Islet precursor cell (in vitro differentiated cells): ENCODE measurements at places on chromosomes 4 and X.

GRCh38 chrX:129654652-129655546 lies at the start of gene APLN:
APLN (minus strand) TSS chrX:129654956; CDS start chrX:129654630, 326 bp downstream.
- peak; percentile 53 for DNase-seq

DNA sequence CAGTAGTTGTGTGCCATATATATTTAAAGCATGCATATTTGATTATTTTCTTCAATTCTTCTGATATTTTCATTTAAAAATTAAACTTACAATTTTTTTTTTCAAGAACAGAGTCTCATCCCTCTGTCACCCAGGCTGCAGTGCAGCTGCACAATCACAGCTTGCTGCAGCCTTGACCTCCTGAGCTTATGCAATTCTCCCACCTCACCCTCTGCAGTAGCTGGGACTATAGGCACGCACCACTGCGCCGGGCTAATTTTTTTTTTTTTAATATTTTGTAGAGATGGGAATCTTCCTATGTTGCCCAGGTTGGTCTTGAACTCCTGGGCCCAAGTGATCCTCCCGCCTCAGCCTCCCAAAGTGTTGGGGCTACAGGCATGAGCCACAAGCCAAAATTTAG lies 5.8 kb upstream of the DCLK2 start:
- no peak for DNase-seq

- DNase-seq = peak; percentile 12
Observed at GRCh38 chr4:54237770-54238169, 8.7 kb downstream of the PDGFRA start.

DNA sequence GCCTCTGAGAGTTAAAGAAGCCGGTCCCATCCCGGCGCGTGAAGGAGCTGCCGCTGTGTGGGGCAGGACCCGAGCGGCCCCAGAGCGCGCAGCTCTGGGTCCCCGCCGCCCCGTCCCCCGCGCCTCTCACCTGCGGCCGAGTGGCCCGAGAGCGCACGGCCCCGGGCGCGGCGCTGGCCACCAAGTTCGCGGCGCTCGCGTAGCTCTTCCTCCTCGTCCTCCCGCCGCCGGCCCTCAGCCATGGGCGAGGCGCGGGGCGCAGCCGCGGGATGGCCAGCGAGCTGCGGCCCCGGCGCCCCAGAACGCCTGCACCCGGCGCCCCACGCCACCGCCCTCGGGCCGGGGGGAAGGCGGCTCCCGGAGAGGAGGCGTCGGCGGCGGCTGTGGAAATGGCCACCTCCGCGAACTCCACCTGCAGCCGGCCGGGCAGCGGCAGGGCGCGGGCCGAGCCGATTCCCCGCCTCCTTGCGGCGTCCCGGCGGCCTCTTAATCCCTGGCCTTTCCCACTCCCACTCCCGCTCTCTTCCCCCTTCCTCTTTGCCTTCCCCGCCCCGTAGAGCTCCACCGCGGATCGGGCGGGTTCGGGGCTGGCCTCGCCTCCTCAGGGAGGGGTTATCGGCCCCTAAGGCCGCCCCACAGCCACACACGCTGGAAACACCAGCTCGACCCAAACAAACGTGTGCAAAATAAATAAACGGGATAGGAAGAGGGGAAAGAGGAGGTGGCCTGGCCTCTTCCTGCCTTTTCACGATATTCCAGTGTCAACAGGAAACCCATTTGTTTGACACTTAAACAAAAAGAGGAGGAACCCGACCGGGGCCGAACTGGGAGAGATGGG lies at the start of gene SH3D19:
SH3D19 (minus strand) TSS at position 495 of the 838 bp plus-strand sequence; CDS start at position 242, 253 bp downstream.
- peak; percentile 92 for DNase-seq

GRCh38 chr4:70443329-70443728 lies 28.7 kb upstream of the MUC7 start:
- DNase-seq = no peak

DNA sequence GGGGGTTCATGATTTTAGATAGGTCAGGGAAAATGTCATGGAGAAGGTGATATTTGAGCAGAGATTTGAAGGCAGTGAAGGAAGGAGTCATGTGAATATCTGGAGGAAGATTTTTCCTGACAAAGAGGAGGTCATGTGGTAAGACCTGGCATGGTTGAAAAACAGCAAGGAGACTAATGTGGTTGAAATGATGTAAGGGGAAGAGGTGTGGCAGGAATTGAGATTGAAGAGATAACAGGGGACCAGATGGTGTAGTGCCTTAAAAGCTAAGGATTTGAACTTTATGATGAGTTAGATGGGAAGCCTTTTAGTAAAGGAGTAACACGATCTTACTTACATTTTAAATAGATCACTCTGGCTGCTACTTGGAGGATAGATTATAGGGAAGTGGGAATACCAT lies 210.9 kb downstream of the RTL9 start:
- DNase-seq = no peak

DNA sequence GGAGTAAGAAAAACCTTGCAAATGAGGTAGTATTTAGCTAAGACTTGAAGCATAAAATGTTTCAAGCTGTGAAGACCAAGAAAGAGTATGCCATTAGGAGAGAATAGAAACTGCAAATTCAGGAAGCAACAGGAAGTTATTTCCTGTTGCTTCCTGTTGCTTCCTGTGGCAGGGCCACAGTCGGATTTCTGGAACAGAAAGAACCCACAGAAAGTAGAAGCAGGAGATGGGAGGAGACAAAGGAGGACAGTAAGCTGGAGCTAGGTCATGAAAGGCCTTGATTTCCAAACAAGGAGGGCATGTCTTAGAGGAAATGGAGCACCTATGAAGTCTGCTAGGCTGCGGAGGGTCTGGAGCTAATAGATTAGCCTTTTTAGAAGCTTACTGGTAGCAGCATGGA lies 17.2 kb downstream of the ASB11 start:
- DNase-seq = no peak
